ENCODE measurements at places on chromosomes 16 and 17.

GRCh38 chr16:27627136-27627535, 77.2 kb downstream of the KATNIP start:
- DNase-seq, result no peak

DNA sequence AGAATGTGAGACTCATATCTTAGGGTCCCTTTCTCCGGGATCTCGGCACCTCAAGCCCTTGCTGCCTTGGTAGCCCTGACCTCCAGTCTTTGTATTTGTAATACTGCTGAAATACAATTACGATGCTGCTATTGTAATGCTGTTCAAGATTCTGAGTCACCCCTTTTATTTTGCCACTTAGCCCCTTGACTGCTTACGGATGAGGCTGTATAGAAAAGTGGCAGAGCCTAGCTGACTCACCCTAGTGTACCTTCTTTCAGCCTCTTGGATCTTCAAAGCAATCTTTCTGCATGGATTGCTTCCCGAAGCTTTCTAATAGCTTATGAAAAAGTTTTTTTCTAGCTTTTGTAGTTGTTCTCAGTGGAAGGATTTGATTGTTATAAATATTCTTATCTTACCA, 187.9 kb downstream of the KCNJ2 start:
- DNase-seq, result no peak

DNA sequence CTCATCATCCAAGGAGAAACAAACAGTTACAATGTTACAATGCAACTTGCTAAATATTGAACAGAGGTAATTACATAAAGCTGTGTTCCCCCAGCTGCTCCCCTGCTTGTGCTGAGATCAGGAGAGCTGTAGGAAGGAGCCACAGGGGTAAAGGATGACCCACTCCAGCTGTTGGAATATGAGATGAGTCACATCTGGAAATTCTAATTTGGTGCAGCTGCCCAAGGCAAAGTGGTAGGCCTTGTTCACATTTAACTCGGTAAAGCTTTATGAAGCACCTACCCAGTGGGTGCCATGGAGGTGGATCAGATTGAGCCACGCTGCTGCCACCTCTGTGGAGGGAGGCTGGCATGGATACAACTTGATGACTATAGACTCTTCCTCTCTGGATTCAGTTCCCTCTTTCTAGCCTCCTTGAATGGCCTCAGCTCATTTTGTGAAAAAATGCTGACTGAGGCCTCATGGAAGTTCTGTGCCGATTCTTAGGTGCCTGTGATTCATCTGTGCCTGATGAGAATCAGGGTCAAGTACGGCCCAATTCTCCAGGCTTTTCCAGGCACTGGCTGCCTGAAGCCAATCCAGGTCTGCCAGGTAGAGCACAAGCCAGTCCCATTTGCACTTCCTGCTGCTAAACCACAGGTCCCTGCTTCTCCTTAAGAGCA, 7.4 kb downstream of the ZNF689 start:
- DNase-seq, result no peak

DNA sequence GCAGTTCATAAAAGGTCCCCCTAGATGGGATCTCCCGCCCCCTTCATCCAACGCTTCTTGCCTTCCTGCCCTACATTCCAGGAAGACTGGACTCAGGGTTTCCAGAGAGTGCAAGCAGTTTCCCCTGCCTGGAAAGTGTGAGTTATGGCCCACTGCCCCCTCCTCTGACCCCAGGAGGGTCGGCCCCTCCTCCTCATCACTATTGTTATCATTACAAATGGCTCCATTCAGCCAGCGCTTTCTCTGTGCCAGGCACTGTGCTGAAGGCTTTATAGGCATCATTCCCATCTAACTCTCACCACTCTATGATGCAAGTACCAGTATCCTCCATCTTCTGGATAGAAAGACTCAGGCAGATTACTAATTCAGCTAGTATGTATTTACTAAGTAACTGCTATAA, 90.7 kb downstream of the USP31 start:
- no peak for DNase-seq

- DNase-seq, result no peak
These were observed 24.7 kb downstream of the GRB2 start for GRCh38 chr17:75380750-75381149.

- DNase-seq, result no peak
These were observed 27.3 kb downstream of the SLFN11 start for GRCh38 chr17:35345926-35346771.

GRCh38 chr17:40348136-40348504, 16.4 kb downstream of the GJD3 start:
- no peak for DNase-seq

DNA sequence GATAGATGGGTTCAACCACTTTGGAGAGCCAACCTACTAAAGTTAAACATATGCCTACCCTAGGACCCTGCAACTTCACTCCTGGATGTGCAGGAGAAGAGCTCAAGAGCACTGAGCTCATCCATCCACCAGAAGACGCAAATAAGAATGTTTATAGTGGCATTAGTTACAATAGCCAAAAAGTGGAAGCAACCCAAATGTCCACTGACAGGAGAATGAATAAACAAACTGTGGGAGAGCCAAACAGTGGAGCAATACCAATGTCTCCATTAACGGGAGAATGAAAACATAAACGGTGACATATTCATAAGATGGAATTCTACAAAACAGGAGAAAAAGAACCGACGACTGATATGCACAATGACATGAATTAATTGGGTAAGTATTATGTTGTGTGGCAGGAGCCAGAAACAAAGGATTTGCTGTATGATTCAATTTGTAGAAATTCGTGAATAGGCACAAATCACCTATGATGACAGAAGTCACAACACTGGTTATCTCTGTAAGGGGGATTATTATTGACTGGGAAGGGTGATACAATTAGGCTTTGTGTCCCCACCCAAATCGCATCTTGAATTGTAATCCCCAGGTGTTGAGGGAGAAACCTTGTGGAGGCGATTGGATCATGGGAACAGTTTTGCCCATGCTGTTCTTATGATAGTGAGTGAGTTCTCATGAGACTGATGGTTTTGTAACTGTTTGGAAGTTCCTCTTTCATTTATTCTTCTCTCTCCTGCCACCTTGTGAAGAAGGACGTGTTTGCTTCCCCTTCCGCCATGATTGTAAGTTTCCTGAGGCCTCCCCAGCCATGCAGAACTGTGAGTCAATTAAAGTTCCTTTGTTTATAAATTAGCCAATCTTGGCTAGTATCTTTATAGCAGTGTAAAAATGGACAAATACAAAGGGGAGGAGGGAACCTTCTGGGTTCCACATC, 57.9 kb upstream of the PLCG2 start:
- DNase-seq, result no peak

DNA sequence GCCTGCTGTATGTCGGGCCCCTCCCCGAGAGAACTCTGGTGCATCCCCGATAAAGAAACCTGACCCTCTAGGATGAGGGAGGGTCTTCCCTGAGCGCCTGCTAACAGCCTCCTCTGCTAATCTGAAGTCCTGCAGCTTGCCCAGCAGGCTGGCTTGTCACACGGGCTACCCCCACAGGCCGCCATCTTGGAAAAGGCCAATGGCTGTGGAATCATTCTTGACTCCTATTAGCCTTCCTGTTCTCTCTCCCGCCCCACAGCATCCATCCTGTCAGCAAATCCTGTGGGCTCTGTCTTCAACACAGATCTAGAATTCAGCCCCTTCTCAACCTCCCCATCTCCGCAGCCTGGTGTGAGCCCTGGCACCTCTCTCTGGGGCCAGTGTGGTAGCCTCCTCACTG, 12.0 kb downstream of the IL4R start:
- DNase-seq, result no peak

DNA sequence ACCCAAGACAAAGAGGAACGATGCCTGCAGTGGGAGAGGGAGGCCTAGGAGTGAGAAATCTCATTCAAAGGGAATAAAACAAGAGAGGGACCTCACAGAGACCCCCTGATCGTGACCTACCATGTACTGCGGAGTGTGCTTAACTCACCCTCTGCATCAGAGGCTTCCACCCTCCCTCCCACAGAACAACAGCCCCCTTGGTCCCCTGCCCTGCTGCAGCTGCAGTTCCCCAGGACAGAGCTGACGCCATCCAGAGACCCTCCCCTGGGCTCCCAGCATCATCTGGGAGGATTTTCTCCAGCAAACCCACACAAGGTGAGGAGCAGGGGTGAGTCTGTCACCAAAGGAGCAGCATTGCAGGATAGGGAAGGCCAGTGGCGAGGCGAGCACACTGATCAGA, 39.8 kb downstream of the TLE7 start:
- no peak for DNase-seq

DNA sequence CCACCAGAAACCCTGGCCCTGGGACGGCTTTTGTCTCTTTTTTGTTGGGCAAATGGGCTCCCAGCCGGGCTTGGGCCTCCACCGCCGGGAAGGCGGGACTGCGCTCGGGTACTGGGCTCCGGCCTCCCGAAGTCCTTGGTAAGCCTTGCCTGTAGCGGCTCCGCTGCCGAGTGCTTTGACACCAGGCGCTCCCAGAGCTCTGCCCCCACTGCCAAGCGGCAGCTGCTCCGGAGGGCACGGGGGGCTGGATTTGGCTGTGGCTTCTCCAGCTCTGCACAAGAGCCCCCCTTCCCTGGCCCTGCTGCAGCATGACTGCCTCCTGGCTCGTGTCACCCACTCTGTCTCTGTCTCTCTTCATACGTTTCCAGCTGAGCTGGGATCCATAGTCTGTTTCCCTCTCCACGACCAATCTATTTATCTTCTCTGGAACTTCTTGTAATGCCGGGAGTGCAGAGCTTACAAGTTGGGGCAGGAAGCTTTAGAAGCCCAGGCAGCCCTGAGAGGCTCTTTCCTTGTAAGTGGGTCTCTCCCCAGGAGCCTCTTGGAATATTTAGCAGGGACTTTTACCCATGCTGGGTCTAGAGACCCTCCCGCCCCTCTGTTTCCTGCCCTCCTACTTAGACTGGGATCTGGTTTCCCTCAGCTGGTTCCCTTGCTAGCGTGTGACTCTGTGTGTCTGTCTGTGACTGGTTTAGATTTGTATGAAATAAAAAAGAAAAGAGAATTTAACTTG, 246.9 kb upstream of the GSE1 start:
- no peak for DNase-seq

GRCh38 chr16:30051518-30051917, 14.0 kb upstream of the ALDOA start:
- DNase-seq, result no peak

DNA sequence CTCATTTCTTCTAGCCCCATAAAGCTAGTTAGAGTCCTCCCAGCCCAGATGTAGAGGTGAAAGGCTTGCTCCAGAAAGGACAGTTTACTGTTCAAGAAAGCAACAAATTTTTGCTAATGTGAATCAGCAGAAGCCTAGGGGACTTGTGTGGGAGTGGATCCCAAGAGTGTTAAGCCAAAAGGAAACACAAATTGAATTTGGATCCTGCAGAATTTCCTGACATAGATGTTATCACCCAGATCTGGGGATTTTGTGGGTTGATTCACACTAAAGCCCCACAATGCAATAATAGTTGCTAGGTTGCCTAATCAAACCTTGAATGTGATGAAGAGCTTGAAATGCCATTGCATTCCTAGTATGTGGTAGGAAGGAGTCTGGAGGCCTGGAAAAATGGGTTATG, 135.2 kb upstream of the HS3ST3A1 start:
- no peak for DNase-seq

DNA sequence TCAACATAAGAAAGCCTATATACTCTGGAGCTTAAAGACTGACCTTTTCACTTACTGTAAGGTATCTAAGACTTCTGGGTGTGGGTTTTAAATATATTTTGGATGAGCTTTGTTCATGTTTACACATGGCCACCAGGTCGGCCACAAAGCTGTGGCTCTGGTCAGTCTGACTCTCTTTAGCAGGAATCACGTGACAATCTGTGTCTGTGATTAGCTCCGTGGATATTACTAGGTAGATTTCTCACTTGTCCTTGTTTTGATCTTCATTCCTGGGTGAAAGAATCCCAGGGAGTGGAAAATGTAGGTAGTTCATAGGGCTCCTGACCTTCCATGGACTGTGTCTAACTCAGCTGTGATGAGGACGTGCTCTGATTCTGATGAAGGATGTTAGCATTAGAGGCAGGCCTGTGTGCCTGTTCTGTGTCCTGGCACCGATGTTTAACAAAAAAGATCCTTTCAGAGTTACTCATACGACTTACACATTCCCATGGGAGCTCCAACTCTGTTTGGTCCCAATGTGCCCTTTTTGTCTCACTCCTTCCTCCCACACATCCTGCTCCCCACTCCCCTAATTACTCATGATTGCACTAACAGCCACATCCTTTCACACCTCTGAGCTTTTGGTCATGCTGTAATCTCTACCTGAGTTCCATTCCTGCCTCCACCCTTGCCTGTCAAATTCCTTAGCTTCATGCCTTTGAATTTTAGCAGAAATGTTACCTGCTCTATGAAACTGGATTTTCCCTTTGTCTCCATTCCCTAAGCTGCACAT, 425.1 kb downstream of the MAF start:
- DNase-seq, result no peak

- DNase-seq, result no peak
These were observed 26.8 kb downstream of the NLRP1 start for GRCh38 chr17:5557485-5557884.

GRCh38 chr17:78130437-78131101, at the start of gene TMC8:
TSS of gene TMC8 (plus strand) at chr17:78130771. CDS start at chr17:78131589, 818 bp downstream.
- DNase-seq, result peak; percentile 60

- no peak for DNase-seq
These were observed 38.3 kb downstream of the SCPEP1 start for GRCh38 chr17:57016071-57016763.

DNA sequence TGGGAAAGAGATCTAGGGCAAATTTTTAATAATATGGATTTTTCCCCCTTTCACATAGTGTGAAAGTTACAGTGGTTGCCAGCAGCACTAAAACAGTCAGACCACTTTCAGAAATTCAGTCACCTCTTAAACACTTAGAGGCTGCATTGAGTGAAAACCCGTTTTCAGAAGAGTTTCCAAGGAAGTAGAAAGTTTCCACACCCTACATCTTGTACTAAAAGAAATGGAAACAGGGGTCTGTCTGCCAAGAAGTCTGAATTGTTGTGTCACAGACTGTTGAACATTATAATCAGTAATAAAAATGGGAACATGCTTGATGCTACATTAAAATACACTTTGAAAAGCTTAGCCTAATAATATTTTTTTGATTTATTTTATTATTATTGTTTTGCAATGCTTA, 278.9 kb upstream of the KCNJ16 start:
- no peak for DNase-seq

GRCh38 chr16:4613636-4614570, 785 bp downstream of the UBALD1 start:
- no peak for DNase-seq

DNA sequence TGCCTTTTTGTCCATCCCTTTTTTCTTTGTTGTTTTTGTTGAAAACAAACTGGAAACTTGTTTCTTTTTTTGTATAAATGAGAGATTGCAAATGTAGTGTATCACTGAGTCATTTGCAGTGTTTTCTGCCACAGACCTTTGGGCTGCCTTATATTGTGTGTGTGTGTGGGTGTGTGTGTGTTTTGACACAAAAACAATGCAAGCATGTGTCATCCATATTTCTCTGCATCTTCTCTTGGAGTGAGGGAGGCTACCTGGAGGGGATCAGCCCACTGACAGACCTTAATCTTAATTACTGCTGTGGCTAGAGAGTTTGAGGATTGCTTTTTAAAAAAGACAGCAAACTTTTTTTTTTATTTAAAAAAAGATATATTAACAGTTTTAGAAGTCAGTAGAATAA, 4.9 kb downstream of the SOX9 start:
- DNase-seq, result no peak

- DNase-seq, result peak; percentile 20
These were observed 76.4 kb downstream of the KCNJ12 start for GRCh38 chr17:21452377-21453143.

GRCh38 chr16:11913425-11914079, 2.2 kb downstream of the GSPT1 start:
- DNase-seq, result no peak

- peak; percentile 71 for DNase-seq
These were observed 1.1 kb downstream of the MT2A start for GRCh38 chr16:56609463-56609921.

Data from stimulated activated CD4-positive, alpha-beta T cell treated with anti-CD3 and anti-CD28 coated beads, Interleukin-12 subunit alpha, Interleukin-12 subunit beta, amount 100 ng/mL, for 48 hours (primary cell).